ENCODE measurements at places on chromosomes 13 and 19.

DNA sequence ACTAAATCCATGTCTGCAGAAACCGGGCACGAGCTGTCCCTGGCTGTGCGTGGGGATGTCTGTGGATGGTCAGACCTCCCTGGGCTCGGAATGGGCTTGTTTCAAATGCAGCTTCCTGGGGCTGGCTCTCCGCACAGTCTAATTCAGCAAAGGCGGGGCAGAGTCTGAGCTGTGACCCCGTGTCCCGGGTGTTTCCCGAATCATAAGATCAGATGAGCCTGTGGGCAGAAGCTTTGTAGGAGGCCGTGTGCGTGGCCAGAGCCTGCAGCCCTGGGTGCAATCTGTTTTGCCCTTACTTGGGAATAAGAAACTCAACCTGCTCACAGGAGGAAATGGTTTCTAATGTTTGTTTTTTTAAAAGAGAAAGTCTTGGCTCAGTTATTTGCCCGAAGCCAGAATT is 13.9 kb upstream of the GNA11 start:
- no peak for DNase-seq

- no peak for DNase-seq
Measured at GRCh38 chr19:13869281-13869680, 7.7 kb upstream of the NANOS3 start.

DNA sequence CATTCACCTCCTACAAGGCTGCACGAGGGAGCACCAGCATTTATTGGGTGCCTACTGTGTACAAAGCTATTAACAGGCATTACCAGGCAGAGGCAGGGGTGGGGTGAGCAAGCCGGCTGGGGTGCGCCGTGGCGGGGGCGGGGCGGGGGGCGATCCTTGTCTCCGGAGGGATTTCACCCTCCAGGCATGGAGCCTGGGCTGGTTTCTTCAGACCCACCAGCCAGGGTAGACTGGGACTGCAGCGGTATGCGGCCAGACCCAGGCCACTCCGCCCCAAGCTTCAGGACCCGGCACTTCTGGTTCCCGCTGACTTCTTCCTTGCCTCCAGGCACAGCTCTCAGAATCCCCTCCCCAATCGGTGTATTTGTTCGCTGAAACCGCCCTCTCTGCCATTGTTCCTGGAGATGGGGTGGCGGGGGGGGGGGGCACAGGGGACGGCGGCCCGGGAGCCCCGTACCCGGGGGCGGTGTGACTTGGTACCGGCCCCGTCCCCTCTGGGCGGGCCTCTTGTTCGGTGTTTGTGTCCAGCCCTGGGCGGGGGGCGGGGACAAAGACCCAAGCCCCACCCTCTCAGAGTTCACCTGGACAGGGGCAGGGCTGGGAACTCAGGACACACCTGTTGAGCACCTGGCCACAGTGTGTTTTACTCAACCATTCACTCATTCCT is 14.4 kb downstream of the TJP3 start:
- no peak for DNase-seq

DNA sequence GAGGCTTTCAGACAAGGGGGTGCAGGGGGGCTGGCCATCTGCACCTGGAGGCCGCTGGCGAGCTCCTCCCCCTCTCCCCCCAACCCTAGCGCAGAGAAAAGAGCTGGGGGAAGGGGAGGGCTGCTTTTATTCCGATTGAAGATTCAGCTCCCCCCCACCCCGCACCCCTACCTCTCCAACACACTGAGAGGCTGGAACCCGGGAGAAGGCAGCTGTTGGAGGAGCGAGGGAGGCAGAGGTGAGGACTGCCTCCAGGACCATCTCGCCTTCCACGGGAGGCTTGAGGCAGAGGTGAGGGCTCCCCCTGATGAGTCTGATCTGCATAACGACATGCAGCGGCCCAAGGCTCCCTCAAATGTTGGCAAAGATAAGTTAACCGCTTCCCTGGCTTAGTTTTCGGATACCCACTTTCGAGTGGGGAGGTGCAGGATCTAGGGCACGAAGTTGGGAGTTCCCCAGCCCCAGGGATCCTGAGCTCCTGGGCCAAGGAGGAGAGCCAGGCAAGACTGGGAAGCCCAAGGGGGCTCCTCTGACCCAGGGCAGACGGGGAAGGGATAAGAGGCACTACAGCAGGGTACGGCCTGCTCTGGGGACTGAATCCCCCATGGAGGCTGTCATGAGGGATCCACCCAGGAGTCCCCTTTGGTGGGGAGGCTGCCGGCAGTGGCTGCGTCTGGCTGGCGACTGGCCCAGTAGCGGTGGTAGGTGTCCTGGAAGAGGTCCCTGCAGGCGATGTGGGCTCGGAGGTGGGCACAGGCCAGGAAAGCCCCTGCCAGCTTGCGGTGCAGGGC is 1.2 kb upstream of the NUMBL start:
- DNase-seq = no peak

DNA sequence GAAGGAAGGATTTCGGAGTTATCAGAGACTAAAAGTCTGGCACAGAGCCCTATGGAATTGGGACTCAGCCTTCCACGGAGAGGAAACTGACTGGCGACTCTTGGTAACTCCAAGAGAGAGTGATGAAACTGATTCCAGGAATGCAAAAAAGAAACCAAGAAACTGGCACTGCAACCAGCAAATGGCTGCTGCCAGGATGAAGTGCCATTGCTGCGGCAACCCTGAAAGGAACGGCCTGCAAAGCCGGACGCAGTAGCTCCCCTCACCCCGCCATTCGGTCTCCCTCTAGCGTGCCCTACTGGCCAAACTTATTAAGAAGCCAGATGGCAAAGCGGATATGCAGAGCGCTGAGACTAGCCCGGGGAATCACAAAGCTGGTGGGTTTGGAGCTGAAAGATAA is 236.0 kb downstream of the PCDH9 start:
- DNase-seq = peak; percentile 47

All from renal cortex interstitium (tissue), 15 donors.